ENCODE measurements at places on chromosomes 6 and 20. TPM values are rescaled to one million over a fixed set of nuclear protein-coding genes. Genes with fewer than 3 reads are reported as not detected.

DNA sequence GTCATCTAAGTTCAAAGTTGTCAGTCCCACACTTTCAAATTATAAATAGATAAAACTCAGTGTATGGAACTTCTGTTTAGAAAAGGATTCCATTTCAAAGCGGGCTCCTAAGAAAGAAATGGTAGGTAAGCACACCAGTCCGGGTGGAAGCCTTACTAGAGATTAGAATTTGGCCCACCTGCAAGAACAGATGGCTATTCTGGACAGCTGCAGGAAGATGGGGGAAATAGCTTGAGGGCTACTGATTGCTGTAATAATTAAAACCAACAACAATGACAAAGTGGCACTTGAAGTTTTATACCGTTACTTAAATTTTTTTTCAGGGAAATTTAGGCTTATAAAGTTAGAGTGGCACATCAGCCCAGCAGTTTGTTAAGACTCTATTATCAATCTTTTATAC lies 83.3 kb downstream of the HIVEP2 start:
- no peak for DNase-seq

Gene RIPOR2
- not detected for total RNA-seq

Gene MYH7B
- total RNA-seq = not detected

DNA sequence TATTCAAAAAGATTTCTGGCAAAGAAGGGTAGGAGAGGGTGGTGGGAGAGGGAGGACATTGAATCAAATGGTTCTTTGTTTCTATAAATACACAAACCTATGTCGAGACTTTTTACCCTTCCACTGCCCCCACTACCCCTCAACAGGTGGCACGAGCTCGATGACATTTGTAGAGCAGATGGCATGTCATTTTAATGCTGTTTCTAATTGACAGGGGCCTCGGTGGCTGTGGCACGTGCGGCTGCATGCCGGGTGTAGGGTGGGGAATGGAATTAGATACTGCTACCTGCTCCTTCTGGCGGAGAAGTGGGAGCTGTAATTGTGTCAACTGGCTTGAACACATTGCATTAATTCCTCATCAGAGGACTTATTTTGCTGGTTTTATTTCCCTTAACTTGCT lies 29.1 kb upstream of the SASH1 start:
- no peak for DNase-seq
